ENCODE measurements at places on chromosomes 6 and 20.

DNA sequence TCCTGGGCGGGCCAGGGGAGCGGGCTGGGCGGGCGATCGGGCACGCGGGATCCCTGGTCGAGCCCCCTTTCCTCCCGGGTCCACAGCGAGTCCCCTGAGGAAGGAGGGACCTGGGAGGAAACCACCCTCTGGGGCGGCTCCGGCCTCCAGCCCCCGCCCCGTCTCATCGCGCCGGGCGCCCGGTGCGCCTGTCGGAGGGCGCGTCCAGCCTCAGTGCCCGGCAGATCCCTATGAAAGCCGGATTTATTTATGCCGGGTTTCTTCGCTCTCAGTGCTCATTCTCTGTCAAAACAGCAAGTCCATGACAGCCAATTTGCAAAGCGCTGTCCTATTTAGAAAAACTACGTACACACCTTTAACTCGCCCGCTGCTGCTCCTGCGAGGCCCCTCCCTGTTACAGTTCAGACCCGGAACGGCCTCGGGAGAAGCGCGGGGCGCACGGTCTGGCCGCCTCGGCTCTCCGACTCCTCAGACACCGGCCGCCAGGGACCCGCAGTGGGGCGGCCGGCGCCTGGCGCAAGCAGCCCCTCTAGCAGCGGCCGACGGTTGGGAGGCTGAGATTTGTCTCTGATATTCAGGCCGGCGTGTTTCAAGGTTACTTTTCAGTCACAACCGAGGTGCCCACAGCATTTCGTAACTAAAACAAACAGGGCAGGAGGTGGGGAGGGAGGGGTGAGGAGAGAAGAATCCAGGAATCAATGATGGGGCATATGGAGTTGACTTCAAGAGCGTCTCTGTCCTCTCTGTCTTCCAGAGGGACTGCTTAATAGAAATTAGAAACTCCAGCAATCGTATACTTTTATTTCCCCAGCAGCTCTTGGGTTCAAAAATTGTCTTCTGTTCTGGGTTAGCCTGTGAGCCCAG is 782 bp upstream of the FOXA2 start:
- peaks cover 3% of the 10 kb centered on the region for H3K27me3 ChIP-seq
- no peak for DNase-seq
- H3K27ac ChIP-seq = peak overlapping the region; percentile 11
- H3K36me3 ChIP-seq = peaks cover 18% of the 10 kb centered on the region

- H3K36me3 ChIP-seq = no peaks in the 10 kb centered on the region
- H3K4me1 ChIP-seq = no peaks in the 10 kb centered on the region
- no peak overlapping the region for H3K4me3 ChIP-seq
- no peak for DNase-seq
- no peak overlapping the region for H3K27ac ChIP-seq
Observed at GRCh38 chr6:12537389-12537788, 179.2 kb upstream of the PHACTR1 start.

- H3K27ac ChIP-seq = peak overlapping the region; percentile 93
- no peaks in the 10 kb centered on the region for H3K36me3 ChIP-seq
- no peaks in the 10 kb centered on the region for H3K27me3 ChIP-seq
- no peak overlapping the region for H3K4me3 ChIP-seq
- peak; percentile 78 for DNase-seq
Observed at GRCh38 chr6:90369024-90369519, 72.4 kb upstream of the BACH2 start.

GRCh38 chr20:16639027-16639941 is 66.0 kb upstream of the KIF16B start:
- no peaks in the 10 kb centered on the region for H3K36me3 ChIP-seq
- no peak overlapping the region for H3K27ac ChIP-seq
- DNase-seq = no peak

- no peak overlapping the region for H3K27ac ChIP-seq
- peak; percentile 77 for DNase-seq
- no peaks in the 10 kb centered on the region for H3K27me3 ChIP-seq
- no peak overlapping the region for H3K4me3 ChIP-seq
- peaks cover 8% of the 10 kb centered on the region for H3K36me3 ChIP-seq
Observed at GRCh38 chr20:37342231-37343177, 3.4 kb upstream of the SRC start.

DNA sequence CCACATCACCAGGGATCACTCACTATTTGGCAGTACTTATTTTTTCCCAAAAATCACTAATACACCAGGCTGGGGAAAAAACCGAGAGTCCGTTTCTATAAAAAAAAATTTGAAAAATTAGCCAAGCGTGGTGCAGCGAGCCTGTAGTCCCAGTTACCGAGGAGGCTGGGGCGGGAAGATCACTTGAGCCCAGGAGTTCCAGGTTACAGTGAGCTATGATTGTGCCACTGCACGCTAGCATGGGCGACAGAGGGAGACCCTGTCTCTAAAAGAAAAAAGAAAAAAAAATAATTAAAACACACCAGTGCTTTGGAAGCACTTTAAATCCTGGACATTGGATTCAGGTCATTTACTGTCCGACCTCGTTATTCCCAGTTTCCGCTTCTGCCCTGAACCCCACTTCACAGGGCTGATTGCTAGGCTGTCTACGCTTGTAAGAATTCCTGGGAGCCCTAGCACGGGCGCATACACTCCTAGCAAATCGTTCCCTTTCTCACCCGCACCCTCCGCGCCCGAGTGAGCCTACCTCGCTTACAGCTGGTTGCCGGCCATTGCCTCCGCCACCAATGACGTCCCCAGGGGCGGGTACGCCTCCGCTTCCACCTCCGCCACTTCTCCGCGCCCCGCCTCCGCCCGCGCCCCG is at the start of gene TPMT:
Gene TPMT, minus strand, starts transcription at position 571 of the 643 bp plus-strand sequence. CDS start 5,950 bp downstream, outside the sequence.
- peaks cover 4% of the 10 kb centered on the region for H3K4me1 ChIP-seq
- no peaks in the 10 kb centered on the region for H3K27me3 ChIP-seq
- no peaks in the 10 kb centered on the region for H3K36me3 ChIP-seq
- H3K4me3 ChIP-seq = peak within 1 kb of the TSS; percentile 99
